ENCODE measurements at places on chromosomes 6 and 20.

DNA sequence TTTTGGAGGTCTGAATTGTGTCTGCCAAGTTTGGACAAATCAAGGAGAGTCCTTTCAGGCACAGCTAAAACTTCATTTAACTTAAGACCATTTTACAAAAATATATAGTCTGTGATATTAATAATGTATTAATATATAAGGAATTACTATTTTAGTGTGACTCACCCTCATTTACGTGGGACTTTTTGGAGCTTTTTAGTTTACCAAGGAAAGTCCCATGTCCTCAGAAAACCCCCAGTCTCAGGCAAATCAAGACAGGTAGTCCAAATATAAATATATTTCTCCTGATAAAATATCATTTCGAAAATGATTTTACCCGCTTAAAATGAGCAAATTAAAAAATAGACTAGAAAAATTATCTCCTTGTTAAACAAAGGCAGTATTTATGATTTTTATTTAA is 479.0 kb downstream of the PKHD1 start:
- DNase-seq, result no peak

DNA sequence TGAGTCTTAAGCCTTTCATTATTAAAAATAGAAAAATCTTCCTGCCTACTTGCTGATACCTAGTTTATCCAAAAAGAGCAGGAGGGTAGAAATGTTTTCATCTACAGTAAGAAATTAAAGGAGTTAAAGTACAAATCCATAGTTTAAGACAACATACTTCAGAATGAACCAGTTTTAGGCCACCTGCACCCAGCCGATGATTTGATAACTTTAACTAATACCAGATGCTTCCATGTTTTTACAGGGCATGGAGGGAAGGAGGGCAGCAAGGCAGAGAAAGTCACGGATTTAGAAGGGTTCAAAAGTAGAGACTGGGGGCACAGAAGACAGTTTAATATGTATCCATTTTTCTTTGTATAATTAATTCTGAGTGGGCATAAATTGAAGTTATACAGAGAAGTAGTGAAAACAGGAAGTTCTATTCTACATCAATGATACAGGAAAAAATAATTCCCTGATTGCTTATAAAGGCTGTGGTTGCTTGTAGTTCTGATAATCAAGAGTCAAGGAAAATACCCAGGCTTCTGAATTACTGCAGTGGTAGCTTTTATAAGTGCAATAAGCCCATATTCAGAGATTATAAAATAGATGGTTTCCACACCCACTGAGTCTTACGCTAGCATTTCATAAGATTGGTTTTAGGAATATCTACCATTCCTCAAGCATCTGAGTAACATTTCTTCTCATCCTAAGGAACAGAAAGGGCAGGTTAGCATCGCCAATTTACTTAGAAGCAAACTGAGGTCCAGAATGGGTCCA is 72.0 kb downstream of the GMDS start:
- DNase-seq, result no peak

DNA sequence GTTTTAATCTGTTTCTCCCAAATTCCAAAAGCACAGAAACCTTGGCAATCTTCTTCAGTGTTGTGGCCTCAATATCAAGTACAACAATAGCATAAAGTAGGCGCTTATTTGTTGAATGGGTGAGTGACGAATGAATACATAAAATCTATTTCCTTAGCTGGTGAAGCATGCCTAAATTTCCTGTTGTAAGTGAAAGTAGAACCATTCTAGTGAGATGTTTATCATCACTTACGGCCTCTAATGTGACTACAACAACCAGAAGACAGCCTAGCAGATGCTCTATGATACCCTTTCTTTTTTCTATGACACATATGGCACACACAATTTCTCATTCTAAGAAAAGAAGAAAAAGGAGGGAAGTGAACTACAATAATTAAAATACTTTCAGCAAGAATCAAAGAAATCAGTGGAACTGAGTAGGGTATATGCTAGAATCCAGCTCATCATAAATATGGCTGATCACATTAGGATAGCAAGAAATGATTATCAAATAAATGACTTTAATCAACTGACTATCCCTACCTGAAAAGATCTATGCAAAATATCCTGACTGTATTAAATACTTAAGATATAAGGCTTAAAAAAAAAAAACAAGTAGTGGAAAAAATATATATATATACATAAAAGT is 67.4 kb downstream of the BTBD9 start:
- no peak for DNase-seq

- DNase-seq, result peak; percentile 84
Observed at GRCh38 chr20:63739130-63740069, at the start of gene SLC2A4RG. Gene SLC2A4RG, plus strand, starts transcription at chr20:63739776. Its CDS starts 137 bp downstream, at chr20:63739913.

GRCh38 chr6:143221698-143222097 is 161.0 kb downstream of the AIG1 start:
- DNase-seq, result no peak

GRCh38 chr20:41147767-41148191 is 10.4 kb downstream of the PLCG1 start:
- no peak for DNase-seq

Measured in CD4-positive, alpha-beta T cell treated with Interferon alpha-2 for 1 hour (primary cell).